Effector CD4-positive, alpha-beta T cell (primary cell): ENCODE measurements at places on chromosomes 12 and 14.
A peak's percentile ranks its signal among the peaks of the same experiment; 100 is the strongest.

DNA sequence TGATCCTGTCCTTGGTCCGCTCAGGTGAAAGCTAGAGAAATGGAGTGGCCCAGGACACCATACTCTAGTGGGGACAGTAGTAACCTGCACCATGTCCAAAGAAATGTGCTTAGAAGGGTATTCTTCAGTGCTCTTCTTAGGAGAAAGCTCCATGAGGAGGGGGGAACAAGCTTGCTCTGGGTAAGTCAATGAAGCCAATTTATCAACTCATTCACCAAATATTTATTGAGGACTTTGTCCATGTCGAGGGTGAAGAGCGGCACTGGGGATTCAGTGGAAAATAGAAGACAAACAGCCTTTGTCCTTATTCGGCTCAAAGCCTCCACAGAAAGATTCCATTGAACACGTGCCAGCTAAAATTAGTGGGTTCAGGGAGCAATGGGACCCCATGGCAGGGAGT, 677.8 kb downstream of the BCL11B start:
- DNase-seq = no peak

GRCh38 chr14:66884149-66884548, 305.1 kb upstream of the GARIN2 start:
- no peak for DNase-seq

GRCh38 chr12:62882696-62883095, 52.3 kb downstream of the PPM1H start:
- DNase-seq = no peak

- no peak for DNase-seq
These were observed 121.3 kb downstream of the FUT8 start for GRCh38 chr14:65533736-65534404.

GRCh38 chr12:116455540-116456329, 103.4 kb upstream of the MAP1LC3B2 start:
- DNase-seq = no peak

DNA sequence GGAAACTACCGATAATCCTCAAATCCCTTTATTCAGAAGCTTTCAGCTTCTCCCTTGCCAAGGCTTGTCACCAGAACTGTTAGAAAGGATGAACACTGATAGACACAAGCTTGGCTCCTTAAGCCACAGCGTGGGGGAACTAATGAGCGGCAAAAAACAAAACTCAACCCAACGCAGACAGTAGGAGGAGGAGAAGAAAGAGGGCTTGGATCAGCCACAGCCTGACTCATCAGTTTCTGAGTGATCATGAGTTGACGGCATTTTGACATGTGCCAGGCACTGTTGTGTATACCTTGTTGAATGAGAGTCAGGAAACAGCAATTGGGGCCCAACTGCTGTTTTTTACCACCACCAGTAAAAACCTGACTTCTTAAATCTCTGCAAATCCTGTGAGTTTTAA, 23.7 kb downstream of the PLXNC1 start:
- DNase-seq = no peak

DNA sequence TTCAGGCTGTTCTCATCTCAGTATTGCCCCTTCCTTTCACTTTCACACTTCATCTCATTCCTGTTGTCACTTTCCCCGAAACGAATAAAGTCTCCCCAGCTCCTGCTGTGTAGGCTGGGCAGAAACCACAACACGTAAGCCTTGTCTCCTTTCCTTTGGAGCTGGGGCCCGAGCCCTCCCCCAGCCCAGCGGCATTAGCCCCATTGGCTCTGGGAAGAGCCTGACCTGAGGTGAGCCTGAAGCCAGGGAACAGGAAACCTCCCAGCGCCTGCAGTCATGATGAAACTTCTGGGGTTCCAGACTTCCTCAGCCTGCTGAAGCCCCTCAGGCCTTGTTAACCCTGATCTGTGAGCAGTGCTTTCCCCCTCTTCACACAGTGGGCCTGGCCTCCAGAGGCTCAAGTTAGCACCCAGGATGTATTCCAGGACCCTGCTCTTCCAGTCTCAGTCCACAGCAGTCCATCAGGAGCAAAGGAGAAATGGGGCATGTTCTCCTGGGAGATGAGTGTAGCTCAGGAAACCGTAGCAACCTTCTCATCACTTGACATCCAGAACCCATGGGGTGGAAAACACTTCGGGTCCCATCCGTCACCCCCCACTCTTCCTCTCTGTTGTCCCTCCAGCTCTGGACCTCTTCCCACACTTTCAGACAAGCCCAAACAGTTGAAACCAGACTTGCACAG, 21.8 kb downstream of the VASH1 start:
- no peak for DNase-seq

- DNase-seq = peak; percentile 23
These were observed 81.6 kb downstream of the ITPK1 start for GRCh38 chr14:93033983-93034670.

- peak; percentile 14 for DNase-seq
These were observed 751 bp downstream of the P3H3 start for GRCh38 chr12:6828781-6829535.

GRCh38 chr14:103401223-103402214, 16.3 kb downstream of the MARK3 start:
- no peak for DNase-seq

- no peak for DNase-seq
These were observed 56.8 kb upstream of the LRRK2 start for GRCh38 chr12:40168001-40168400.

- DNase-seq = no peak
These were observed 85.1 kb upstream of the NAV3 start for GRCh38 chr12:77745624-77746023.

GRCh38 chr14:103023881-103024473, 33.4 kb downstream of the CDC42BPB start:
- DNase-seq = no peak

- DNase-seq = no peak
These were observed 1044.3 kb downstream of the BCL11B start for GRCh38 chr14:98227727-98228111.

- no peak for DNase-seq
These were observed 18.6 kb upstream of the GPATCH2L start for GRCh38 chr14:76133103-76133502.

- DNase-seq = no peak
These were observed 61.4 kb downstream of the SLC41A2 start for GRCh38 chr12:104896710-104897109.

GRCh38 chr14:58245562-58245961, 919 bp downstream of the PSMA3 start:
- no peak for DNase-seq

DNA sequence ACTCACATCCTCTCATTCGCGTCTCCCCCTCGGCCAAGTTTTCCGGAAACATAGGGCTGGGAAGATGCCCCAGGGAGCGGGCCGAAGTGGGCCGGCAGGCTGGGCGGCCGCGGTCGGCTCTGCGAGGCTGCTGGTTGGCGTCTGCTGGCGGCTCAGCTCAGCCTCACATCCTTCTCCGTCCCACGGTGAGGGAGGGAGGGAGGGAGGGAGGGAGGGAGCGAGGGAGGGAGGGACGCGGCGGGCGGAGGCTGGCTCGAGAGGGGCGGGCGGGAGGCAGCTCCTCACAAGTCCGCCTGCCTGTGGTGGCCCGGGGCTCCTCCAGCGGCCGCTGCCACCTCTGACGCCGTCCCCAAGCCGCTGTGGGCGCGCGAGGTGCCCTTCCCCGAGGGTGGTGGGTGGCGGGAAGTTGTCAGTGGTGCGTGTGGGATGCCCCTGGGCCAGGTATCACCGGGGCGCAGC, 93.8 kb downstream of the RFLNA start:
- peak; percentile 23 for DNase-seq

GRCh38 chr12:76738824-76739579, 24.9 kb upstream of the ZDHHC17 start:
- DNase-seq = no peak

DNA sequence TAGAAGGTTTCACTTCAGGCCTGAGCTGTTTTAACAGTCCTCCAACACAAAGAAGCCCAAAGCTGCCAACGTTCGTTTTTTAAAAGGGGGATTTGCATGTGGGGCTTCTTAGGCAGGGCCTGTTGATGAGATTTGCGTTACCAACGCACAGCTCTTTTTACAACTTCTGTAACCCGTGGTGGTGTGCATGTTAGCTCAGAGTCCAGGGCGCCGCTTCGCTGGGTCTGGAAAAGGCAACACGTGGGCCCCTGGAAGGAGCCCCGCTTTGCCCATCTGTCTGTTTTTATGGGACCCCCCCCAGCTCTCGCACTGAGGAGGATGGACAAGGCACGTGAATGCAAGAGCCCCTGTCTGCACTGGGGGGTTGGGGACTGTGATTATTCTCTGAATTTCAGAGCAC, 84.0 kb downstream of the ESR2 start:
- no peak for DNase-seq

DNA sequence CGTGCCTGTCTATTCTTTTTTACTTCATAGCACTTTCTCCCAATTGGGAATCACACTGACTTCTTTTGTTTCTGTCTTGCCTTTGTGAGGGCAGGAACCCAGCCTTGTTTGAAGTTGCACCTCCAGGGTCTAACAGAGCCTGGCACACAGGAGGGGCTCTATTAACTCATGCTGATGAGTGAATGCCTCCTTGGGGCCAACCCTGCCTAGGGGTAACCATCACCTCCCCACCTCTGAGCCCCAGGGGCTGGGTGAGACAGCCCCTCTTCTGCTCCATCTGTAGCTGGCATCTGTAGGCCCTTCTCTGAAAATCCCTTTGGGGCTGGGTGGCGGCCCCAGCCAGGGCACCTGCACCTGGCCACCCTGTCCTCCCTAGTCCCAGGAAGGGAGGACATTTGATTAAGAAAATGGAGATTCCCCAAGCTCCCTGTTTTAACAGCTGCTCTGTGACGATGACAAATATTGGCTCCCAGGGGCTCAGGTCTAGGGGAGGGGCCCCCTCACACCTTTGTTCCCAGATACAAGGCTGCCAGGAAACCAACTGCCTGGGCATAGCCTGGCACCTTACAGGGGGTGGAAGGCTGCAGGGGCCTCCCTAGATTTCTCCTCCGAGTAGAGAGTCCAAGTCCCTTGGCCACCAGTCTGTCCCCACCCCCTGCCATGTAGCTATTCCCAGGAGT, 11.8 kb downstream of the TAMALIN start:
- DNase-seq = no peak

DNA sequence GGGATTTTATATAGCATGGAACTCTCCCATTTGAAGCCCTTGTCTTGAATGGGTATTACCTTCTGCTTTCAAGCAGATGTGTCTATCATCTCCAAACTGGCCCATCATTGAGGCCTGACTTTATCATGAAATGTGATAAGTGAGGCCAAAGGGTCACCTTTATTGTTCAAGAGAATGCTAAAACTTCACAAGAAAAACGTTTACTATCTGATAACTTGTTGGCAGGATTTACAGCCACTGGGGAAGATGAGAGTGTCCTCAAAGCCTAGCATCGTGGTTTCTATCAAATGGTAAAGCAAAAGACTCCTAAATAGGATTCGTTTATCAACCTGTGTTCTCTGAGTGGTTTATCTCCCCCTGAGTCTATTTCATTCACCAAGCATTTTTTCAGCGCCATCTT, 62.0 kb upstream of the CLMN start:
- DNase-seq = no peak

- DNase-seq = no peak
These were observed 1128.0 kb downstream of the AACS start for GRCh38 chr12:126193190-126193589.

DNA sequence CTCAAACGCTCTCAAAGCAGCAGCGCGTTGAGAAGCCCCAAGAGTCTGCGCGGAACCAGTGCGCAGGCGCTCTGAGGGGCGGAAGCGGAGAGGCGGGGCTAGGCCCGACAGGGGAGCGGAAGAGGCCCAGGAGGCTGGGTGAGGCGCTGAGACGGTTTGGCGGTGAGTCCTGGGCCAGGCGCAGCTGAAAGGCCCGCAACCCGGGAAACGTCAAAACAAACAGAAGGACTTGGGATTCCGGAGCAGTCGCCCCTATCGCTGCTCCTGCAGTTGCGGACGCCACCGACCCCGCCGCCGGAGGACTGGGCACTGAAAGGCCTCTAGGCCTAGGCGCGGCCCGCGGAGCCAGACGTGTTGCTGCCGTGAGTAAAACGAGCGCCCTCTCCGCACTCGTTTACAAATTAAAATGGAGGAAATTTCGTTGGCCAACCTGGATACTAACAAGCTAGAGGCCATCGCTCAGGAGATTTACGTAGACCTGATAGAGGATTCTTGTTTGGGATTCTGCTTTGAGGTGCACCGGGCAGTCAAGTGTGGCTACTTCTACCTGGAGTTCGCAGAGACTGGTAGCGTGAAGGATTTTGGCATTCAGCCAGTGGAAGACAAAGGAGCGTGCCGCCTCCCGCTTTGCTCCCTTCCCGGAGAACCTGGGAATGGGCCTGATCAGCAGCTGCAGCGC, at the start of gene ATXN7L3B:
ATXN7L3B (plus strand) TSS at position 129 of the 679 bp plus-strand sequence; CDS start at position 407, 278 bp downstream.
- peak; percentile 92 for DNase-seq

GRCh38 chr12:15863372-15863771, 18.8 kb upstream of the STRAP start:
- DNase-seq = no peak

GRCh38 chr14:63893701-63894458, 41.1 kb downstream of the SYNE2 start:
- no peak for DNase-seq

- no peak for DNase-seq
These were observed 22.1 kb downstream of the LGMN start for GRCh38 chr14:92726135-92726932.

GRCh38 chr14:101839236-101839635, 77.7 kb downstream of the PPP2R5C start:
- peak; percentile 27 for DNase-seq

GRCh38 chr12:14057895-14058294, 76.5 kb upstream of the GRIN2B start:
- no peak for DNase-seq

DNA sequence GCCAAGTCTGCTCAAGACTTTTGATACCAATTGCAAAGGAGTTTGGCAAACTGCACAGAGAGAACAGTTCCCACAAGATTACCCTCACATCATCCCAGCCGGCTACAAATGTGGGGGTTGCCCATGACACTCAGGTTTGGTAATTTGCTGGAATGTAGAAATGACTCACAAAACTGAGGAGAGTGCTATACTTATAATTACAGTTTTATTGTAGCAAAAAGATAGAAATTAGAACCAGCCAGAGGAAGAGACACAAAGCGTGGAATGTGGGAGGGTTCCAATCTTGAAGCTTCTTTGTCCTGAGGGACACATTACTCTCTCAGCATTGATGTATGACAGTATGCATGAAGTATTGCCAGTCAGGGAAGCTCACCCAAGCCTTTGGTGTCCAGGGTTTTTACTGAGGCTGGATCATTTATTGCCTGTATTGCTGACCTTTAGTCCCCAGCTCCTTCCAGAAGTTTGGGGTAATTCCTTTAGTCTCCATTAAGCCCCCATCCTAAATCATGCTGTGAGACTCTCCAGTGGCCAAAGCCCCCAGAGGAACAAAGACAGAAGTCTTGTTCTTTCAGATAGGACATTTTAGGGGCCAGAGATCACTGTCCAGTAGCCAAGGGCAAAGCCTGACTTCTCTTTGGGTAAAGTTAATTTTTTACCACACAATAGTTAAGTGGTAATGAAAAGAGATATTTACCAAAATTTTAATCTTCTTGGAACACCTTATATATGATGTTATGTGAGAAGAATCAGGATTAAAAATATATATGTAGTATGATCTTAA, 9.9 kb downstream of the TBK1 start:
- DNase-seq = no peak

DNA sequence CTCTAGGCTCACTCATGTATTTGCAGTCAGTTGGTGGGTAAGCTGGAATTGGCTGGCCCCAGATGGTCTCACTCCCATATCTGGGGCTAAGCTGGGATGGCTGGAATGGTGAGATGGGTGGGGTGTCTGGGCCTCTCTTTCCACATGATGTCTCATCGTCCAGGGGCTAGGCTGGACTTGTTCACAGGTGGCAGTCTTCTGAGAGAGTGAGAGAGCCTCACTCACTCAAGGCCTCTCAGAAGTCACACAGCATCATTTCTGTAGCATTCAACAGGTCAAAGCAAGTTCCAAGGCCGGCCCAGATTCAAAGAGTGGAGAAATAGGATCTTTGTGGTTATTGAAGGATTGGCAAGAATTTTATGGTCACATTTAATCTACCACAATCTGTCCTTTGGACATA, 102.7 kb downstream of the UNC79 start:
- DNase-seq = no peak
